ENCODE measurements at places on chromosomes 4 and X.

GRCh38 chr4:127188847-127189246 lies 443.9 kb upstream of the INTU start:
- no peak for DNase-seq

DNA sequence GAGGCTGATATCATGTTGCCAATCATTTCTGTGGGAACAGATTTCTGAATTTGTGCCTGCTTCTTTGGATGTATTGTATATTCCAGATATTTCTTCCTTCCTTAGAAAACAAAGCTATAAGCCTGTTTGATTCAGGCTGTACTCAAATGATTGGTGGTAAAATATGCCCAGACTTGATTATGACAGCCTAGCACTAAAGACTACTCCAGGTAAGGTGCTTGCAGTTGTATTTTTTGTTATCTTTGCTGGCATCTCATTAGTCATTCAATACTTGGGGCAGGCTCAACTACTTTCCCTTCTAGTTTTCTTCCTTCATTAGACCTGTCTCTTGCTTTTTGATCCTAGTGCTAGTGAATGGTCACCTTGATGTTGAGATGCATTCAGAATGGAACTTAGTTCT lies 90.6 kb downstream of the ZNF518B start:
- DNase-seq = no peak

DNA sequence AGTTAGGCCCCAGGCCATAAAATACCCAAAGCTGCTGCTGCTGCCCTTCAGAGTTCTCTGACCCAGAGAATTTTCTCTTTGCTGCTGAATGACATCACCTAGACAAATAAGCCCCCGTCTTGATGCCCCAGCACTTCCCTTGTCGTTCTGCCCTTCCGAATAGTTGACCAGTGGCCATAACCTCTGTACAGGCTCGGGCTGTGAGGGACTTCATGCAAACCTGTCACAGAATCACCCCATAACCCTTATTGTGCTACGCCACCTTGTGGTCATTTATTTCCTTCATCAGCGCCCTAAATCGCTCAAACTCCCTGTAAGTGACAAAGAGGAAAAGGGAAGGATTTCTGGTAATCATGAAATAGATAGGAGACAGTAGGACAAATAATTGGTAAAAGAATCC lies 18.8 kb downstream of the SPACA5 start:
- DNase-seq = no peak

DNA sequence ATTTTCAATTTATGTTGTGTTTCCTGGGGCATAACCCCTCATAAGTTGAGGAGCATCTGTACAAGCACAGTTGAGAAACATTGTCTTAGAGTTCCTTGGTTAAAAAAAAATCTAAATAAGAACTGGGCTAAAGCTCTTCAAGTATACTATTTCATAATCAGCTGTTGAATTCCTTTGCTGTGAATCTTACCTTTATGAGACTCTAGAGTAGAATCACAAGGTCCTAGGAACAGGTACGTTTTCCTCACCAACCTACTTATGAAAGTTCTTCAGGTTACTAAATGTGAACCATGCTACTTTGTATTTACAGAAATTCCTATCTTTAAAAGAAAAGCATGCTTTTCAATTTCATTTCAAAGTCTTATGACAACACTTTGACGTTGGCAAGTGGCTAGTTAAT lies 20.9 kb upstream of the SOD3 start:
- no peak for DNase-seq

GRCh38 chr4:83217721-83218522 lies 66.7 kb downstream of the COQ2 start:
- peak; percentile 19 for DNase-seq

- DNase-seq = no peak
Observed at GRCh38 chrX:66632473-66632872, 6.4 kb downstream of the EDA2R start.

DNA sequence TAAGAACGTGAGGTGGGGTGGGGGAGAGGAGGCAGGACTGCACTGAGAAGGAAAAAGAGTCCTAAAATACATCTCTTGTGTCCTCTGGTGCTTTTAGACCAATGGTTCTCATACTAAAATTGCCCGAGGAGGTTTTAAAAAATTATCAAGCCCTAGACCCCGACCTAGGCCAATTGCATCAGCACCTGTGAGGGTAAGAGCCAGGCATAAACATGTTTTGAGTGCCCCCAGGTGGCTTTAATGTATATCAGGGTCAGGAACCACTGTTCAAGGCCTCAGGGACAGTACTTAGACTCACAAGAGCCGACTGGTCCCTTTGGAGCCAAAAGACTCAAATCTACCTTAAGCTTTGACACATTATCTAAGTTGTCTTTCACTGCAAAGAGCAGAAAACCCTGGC lies 37.5 kb upstream of the TMEM150C start:
- DNase-seq = no peak

GRCh38 chr4:103011378-103012025 lies 8.0 kb downstream of the SLC9B1 start:
- no peak for DNase-seq

DNA sequence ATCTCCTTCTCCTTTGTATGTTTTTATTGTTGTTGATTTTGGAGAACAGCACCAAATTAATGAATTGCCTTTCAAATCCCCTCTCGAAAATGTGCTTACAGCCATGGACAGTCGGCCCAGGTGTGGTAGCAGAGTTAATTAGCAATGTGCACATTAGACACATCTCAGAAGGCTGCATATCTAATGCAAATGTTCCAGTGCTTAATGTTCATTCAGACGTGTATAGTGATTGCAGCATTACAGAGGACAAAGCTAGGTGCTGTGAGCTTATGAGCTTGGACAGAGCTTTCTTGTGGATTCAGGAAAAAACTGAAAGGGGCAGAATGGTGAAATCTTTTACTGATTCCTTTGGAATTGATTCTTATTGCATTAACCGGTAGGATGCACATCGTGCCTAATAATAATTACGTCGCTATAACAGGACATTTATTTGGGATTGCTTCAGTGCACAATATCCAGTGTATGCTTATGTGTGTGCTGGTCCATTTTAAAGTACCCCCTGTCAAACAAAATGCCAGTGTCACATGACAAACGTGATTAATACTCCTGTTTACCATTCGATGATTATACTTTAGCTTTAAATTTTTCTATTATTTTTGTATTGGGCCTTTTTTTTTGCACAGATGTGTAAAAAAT lies 552.9 kb upstream of the EPHA5 start:
- no peak for DNase-seq

DNA sequence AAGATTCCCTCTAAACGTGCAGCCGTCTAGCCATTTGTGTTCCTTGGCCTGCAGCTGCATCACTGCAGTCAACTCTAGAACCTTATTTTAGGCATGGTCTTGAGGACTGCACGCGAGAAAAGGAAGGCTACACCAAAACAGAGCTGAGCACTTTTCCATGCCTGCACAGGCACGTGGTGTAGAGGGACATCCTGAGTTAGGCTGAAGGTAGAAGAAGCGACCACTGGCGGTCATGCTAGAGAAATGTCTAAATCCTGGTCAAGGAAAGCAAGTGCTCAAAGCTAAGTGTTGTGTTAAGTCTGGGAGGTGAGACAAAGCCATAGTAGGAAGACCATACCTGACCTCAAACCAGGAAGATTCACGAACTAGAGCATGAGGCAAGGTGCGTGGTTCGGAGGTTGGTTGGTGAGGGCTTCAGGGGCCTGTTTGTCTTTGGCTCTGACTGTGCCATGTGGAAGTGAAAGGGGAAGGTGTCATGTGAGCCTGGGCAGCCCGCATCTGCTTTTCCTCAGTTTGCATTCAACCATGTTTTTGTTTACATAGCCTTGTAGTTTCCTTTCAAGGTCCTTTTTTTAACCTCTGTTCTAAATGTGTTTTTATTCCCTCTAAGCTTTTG lies 203.8 kb downstream of the AASDH start:
- no peak for DNase-seq

DNA sequence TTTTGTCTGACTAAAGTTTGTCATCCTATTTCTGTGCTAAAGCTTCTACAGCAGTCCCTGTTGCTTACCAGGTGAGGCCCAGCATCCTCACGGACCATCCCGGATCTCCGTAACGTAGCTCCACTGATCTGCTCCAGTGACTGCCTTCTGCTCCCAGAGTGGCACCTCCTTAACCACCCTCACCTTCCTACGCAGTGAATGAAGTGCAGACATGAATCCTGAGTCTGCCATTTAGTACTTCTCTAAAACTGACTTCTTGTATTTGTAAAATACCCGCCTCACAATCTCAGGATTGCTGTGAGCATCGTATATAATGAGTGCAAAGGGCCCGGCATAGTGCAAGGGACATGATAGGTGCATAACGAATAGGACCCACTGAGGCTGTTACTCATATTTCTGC lies 27.7 kb upstream of the ACSL1 start:
- no peak for DNase-seq

GRCh38 chr4:140188975-140189374 lies 35.0 kb upstream of the MAML3 start:
- no peak for DNase-seq

Measured in T-helper 1 cell (primary cell).